ENCODE measurements at places on chromosomes 2 and 18.

GRCh38 chr18:14031053-14031452 is 101.2 kb downstream of the ZNF519 start:
- DNase-seq = no peak

DNA sequence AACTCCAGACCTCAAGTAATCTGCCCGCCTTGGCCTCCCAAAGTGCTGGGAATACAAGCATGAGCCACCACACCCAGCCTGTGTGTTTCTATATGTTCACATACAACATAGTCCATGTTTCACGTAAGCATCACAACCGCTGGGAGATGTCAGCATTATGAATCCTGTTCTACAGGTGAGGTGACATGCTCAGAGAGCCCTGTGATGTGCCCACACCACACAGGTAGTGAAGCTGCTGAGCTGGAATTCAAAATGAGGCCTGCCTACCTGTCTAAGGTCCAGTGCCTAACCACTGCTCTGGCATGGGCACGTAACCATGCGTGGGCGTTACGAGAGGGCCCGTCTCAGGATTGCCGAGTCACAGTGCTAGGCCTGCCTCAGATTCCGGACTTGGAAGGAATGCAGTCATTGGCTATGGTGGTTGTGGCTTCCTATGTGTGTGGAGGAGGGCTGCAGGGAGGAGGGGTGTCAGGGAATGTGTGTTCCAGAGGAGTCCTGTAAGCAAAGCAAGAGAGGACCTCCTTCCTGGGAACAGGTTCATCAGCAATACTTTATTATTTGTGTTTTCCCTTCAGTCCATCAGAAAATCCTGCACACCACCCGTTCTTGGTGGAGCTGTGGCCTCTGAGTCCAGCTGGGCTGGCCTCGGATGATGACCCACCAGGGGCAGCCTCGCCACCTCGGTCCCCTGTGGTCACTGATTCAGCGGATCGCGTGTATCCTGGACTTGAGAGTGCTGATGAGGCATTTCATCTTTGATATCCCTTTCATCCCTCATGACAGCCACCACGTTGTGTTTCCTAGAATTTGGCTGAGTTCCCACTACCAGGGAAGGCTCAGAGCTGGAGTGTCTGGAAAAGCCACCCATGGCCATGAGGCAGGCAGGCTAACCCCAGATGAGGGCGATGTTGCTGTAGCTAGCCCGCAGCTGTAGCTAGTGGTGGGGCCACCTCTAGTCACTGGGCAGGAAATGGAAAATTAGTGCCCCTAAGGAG is 31.1 kb downstream of the HK2 start:
- DNase-seq = no peak

DNA sequence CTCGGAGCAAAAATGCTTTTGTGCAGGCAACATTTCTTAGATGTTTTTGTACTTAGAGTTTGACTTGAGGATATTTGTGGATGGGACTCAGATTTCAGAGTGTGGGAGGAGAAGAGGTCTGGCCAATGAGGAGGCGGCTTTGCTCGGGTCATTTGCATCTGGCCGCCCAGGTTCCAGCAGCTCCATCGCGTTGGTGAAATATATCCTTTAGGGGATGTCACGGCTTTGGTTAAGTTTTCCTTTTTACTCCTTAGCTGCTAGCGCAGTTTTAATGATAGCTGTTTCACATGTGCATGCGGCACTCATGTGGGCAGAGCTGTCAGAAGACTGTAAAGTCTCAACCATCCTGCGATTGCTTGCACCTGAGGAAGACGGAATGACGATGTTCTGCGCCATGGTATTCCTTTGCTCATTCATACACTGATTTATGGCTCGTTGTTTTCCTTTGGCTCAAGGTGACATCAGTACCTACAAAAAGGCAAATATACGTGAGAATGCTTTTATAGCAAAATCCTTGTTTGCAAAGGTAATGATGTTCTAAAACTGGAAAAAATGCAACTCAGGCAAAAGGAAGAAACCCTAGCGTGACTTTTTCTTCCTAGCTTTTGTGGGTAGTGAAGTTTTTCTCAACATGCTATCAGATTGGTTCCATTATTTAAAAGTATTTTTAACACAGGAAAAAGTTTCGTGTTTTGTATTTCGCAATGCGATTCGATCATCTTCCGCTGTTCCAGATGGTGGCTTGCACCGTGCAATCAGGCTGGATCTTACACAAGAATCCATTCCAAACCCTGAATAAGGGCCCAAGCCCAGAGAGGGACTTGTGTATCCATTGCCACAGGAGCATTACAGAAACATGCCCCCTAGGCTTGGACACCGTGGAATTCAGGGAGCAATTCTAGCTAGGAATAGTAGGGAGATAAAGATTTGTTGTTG is 70.5 kb upstream of the ZNF516 start:
- DNase-seq = no peak

GRCh38 chr2:106208874-106209273 is 14.8 kb upstream of the UXS1 start:
- no peak for DNase-seq

DNA sequence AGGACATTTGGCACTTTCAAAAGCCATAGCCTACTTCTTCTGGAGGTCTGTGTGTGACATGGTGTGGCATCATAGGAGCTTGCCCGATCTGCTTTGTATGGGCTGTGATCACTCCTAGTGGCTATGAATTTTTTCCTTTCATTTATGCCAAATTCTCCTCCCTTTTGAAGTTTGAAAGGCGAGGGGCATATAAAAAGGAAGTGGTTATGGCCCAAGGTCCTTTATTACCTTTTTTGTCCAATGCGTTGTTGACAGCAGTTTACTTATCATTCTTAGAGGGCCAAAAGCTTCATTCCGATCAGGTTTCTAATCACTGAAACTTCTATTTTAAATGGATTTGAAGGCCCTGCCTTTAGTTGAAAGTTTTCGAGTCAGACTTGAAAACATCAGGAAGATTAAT is 224.3 kb upstream of the FOSL2 start:
- no peak for DNase-seq

DNA sequence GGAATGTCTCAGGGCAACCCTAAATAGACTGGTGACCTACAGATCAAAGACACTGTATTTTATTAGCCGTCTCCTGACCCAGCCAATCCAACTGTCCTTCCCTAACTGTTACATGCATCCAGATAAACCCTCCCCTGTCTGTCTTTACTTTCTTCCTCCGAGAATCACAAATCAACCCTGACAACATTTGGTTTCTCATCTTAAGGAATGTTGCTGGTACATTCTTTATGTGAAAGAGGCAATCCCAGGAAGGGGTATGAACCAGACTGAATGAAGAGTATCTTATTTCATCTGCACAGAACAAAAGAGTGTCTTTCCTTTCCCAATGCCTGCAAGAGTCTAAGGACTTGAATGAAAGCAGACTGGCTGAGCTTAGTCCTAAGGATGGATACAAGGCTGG is 113.9 kb upstream of the LTBP1 start:
- no peak for DNase-seq

DNA sequence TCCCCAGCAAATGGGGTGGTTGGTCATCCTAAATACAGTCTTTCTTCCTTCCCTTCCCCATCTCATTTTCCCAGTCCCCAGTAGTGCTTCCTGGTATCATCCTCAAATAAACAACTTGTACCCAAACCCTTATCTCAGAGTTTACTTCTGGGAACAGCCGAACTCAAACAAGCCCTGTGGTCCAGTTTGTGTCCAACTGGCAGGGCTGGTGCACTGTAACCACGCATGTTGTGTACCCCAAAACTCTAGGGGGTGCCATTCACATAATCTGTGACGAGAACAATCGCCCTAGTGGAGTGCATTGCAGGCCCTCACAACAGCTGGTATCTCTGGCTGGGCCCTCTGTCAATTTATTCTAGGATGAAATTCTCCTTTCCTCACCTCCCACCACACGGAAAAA is 366.2 kb downstream of the TNS1 start:
- no peak for DNase-seq

DNA sequence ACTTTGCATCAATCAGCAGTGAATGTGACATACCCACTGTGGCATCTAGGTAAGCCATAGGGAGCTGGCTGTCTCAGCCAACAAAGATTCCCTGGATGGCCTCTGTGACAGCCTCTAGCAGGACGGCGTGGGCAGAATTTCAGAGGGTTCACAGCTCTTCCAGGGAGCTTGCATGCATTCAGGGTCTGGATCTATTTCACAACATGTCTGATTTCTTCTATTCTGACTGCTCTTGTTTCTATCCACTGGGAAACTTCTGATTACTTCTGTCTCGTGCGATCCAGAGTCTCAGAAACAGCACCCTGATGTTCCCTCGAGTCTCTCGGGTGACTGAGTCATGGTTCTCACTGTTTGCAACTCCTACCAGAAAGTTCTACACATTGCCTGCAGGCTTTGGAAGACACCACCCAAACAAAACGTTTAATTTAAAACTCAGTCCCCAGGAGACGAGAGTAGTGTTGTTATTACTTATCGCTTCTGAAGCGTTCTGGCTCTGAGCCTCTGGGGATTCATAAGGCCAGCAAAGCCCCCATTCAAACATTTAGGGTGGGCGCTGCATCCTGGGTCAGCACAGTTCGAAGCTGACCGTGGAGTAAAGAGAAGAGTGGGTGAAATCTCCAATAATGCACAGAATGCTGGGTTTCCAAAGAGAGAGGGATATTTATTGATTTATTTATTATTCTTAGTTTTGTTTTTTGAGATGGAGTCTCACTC is 41.9 kb upstream of the ODC1 start:
- no peak for DNase-seq

GRCh38 chr2:160445673-160446072 is 47.9 kb downstream of the RBMS1 start:
- no peak for DNase-seq

DNA sequence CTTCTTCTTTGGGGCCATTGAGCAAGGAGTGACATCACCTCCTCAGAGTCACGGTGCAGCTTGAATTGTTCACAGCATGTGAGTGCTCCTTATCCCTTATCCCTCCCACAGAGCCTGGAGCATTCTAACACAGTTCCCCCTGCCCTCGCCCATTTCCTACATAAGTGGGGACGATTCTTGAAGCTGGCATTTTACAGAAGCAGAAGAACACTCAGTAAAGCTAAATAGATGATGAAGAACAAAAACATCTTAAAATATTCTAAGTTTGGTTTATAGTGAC is 135.8 kb upstream of the APCDD1 start:
- no peak for DNase-seq

DNA sequence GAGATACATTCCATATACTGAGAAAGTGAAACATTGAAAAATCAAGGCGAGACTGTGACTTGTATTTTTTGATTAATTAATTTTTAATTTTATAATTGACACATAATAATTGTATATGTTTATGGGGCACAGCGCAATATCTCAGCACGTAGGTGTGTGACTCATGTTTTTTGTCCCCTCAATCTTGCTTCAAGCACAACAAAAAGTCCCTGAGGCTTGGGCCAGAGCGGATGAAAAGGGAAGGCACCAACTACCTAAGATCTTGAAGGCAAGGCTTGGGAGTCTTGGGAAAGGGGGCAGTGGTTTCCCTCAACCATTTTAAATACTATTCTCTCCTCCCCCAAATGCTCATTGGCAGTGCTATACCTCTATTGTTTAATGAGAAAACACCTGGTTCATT is 9.9 kb downstream of the SGPP2 start:
- DNase-seq = no peak

DNA sequence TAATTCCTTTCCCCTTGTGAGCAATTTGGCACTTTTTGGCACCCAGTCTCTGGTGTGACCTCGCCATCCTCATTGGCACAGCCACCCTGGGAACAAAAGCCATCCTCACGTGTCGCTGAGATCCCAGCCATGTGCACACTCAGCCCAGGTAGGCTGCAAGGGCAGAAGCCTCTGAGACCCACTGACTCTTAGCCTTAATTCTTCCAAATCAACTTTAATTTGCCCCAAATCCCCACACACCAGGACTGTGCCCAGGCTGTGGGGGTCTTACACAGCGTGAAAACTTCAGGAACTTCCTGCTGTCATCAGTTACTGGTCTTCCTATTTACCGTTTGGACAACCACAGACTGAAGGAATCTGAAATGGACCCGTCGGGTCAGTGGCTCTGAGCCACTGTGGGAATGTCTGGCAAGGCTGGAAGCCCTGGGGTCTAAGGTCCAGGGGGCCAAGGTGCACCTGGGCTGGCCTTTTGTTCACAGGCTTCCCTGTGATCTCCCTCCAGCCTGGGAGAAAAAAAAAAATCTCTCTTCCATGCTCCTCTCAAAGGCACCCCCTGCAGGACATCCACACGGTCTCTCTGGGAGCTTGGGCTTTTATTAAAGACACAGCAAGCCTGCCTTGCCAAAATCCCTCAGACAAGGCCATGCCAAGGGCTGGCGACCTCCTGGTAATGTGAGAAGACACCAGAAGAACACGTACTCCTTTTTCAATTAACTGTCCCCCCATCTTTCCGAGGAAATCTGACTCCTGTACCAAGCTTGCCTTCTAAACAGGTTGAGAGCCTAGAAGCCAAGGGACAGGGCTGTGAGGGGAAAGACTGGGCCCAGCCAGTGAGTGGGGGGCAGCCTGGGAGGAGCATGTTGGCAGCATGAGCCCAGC is 42.1 kb upstream of the LAPTM4A start:
- DNase-seq = peak; percentile 28

- no peak for DNase-seq
Measured at GRCh38 chr2:207766041-207766551, 3.6 kb downstream of the FZD5 start.

- peak; percentile 2 for DNase-seq
Measured at GRCh38 chr2:240462073-240462706, 26.7 kb downstream of the GPC1 start.

- DNase-seq = no peak
Measured at GRCh38 chr2:127051116-127052056, 55.6 kb downstream of the BIN1 start.

- no peak for DNase-seq
Measured at GRCh38 chr2:31168291-31168690, 30.1 kb upstream of the GALNT14 start.

DNA sequence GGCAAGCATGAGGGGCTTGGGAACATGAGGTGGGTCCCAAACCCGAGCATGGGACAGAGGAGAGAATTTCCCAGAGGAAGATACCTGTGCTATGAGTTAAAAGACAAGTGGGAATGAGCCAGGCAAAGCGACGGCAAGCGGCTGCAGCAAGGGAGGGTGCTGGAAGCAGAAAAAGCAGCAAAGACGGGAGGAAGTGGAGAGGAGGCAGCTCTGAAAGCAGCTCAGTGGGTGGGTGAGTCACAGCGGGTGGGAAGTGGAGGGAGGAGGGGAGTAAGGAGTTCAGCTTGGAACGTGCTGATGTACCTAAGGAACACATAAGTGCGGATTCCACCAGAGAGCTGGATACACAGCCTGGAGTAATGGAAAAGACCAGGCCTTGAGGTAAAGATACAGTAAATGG is 41.4 kb downstream of the THUMPD2 start:
- DNase-seq = no peak

- no peak for DNase-seq
Measured at GRCh38 chr2:3628241-3628679, 29.7 kb upstream of the ALLC start.

- DNase-seq = no peak
Measured at GRCh38 chr18:59344996-59345395, 14.1 kb downstream of the LMAN1 start.

GRCh38 chr2:69366-70344 is 23.4 kb upstream of the FAM110C start:
- DNase-seq = no peak

GRCh38 chr2:143823296-143823695 is 694.1 kb downstream of the ARHGAP15 start:
- DNase-seq = no peak
